ENCODE measurements at places on chromosomes 2 and 18.
A peak's percentile ranks its signal among the peaks of the same experiment; 100 is the strongest.

- DNase-seq, result no peak
These were observed 62.0 kb downstream of the INSIG2 start for GRCh38 chr2:118150294-118150693.

DNA sequence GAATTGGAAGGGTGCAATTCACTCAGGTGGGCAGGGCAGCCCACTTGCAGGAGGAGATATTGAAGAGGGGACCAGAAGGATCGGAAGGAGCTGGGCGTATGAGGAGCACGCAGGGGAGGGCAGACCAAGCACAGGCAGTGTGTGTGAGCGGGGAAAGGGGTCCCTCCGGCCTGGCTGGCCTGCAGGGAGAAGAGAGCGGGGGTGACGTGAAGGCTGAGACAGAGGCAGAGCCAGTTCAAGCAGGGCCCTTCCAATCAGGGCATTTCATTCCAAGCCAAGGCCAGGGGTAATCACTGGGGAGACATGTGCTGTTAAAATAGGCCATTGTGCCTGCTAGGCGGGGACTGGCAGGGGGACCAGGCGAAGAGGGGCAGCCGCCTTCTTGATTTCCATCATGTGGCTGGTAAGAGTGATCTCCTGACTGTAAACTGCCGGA lies 62.2 kb downstream of the ACKR3 start:
- DNase-seq, result no peak

- no peak for DNase-seq
These were observed 4.3 kb upstream of the CASP8 start for GRCh38 chr2:201256082-201256481.

GRCh38 chr18:44954257-44954656 lies 273.6 kb downstream of the SETBP1 start:
- no peak for DNase-seq

DNA sequence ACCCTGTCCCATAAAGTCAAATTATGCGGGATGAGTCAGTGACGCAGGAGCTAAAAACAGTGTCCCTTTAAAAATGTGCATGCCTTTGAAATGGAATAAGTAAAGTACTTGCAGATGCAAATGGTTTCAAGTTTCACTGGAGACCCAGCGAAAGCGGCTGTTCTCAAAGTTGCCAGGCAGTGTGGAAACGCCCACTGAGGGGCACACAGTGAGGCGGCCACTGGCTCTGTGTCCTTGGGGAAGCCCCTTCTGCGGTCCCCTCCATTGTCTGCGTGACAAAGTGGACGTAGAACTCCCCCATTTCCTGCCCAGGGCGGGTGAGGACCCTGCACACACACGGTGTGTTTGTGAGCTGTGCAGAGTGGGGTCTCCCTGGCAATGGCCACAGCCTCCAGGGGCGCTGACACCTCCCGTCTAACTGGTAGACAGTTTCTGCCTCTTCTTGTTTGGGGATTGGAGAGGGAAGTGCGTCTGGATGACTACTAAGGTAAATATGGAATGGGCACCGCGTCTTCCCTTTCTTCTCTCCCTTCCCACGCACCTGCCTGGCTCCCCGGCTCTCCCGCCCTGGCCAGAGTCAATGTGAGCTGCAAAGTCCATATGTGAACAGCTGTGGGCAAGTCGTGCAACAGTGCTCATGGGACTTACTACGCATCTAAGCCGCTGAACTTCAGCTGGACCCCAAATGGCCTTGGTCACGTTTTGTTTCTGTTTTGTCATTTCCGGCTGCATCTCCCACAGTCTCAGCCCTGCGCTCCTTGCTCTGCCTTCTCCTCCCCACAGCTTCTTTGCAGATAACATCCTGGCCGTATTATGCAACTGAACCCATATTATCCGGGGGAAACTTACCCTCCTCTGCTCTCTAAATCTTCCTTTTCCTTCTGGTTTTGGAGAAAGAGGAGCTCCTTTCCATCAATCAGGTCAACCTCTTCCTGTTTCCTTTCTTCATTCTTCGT lies 33.7 kb upstream of the ZNF516 start:
- DNase-seq, result peak; percentile 45

- DNase-seq, result no peak
These were observed 143.9 kb upstream of the CDH20 start for GRCh38 chr18:61189376-61189775.

- DNase-seq, result no peak
These were observed 124.1 kb upstream of the NOSTRIN start for GRCh38 chr2:168678153-168678853.

All from urinary bladder (tissue), 4 donors.